Karpas-422 (cell line): ENCODE measurements at places on chromosomes 7 and 10.

- DNase-seq = no peak
Measured at GRCh38 chr10:95214793-95215192, 20.8 kb downstream of the ACSM6 start.

GRCh38 chr10:33947544-33947943 lies 613.1 kb upstream of the NRP1 start:
- DNase-seq = no peak

- DNase-seq = no peak
Measured at GRCh38 chr7:139871331-139871730, 42.3 kb downstream of the TBXAS1 start.

DNA sequence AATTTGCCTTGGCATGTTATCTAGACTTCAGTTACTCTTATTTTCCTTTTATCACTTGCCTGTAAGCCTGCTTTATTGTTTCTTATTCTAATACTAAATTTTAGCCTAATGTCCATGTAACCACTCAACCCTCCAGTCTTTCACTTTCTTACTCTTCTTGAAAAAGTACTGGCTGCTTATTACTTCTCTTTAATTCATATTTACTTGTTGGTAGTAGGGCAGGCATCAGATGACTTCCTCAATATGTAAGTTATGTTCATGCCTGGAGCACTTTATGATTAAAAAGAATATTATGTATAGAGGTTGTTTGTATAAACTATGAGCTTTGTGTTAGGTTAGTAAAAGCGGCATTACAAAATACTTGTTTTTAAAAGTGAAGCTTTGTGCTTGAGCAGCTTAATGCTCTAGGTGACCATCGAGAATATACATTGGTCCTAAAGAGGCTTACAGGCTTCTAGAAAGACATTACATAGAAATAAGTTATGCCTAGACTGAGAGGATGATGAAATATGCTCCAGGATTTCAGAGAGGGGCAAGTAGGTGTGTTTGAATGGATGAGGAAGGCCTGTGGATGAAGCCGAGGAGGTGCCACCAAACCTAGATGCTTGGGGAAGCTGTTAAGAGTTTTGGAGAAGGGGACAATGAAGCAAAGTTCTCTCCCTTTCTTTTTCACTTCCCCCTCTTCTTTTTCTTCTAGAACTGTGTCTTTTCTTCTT lies 207.1 kb upstream of the HDAC9 start:
- DNase-seq = no peak

GRCh38 chr10:93077860-93078337 lies 4.2 kb downstream of the CYP26A1 start:
- DNase-seq = no peak
